ENCODE measurements at places on chromosomes 12 and 14.

GRCh38 chr12:69894800-69895383 is 69.9 kb downstream of the MYRFL start:
- no peak for DNase-seq

DNA sequence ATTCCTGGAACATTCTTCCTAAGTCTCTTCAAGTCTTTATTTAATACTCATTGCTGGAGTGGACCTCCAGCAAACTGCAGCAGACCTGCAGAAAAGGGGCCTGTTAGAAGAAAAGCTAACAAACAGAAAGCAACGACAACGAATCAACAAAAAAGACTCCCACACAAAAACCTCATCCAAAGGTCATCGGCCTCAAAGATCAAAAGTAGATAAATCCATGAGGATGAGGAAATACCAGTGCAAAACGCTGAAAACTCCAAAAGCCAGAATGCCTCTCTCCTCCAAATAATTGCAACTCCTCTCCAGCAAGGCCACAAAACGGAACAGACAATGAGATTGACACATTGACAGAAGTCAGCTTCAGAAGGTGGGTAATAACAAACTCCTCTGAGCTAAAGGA is 472.2 kb downstream of the C12orf50 start:
- no peak for DNase-seq

DNA sequence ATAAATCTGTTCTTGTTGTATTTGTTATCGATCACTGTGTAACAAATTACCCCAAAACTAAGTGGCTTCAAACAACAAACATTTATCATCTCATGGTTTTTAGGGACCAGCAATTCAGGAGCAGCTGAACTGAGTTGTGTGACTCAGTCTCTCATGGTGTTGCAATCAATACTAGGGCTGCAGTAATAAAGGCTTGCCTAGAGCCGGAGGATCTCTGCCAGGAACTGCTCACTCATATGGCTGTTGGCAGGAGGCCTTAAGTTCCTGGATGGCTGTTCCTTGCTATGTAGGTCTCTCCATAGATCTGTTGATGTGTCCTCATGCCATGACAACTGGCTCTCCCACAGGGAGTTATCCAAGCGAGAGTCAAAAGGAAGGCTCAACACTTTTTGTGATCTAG is 3.8 kb upstream of the PSMC6 start:
- no peak for DNase-seq

DNA sequence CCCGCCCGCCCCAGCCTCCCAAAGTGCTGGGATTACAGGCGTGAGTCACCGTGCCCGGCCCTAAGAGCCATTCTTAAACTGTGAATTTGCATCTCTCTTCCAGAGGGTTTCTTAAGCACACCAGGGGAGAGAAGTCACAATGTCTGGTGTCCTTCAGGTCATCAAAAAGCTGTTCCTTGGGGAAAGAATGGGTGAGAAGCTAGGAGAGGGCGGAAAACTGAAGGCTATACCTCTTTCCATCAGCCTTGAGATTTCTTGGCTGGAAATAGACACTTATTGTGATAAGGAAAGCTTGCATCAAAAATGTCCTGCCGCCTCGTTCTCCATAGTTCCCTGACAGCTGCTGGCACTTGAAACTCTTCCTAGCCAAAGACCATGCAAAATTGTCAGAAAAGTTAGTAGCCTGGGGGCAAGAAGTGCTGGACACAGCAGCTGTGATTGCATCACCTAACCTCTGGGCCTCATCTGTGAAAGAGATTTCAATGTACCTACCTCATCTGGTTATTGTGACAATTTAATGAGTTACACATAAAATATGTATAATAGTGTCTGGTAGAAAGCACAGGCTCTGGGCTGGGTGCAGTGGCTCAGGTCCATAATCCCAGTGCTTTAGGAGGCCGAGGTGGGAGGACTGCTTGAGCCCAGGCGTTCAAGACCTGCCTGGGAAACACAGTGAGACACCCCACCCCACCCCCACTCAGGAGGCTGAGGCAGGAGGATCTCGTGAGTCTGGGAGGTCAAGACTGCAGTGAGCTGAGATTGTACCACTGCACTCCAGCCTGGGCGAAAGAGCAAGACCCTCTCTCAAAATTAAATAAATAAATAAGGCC is 9.7 kb upstream of the UBC start:
- no peak for DNase-seq

DNA sequence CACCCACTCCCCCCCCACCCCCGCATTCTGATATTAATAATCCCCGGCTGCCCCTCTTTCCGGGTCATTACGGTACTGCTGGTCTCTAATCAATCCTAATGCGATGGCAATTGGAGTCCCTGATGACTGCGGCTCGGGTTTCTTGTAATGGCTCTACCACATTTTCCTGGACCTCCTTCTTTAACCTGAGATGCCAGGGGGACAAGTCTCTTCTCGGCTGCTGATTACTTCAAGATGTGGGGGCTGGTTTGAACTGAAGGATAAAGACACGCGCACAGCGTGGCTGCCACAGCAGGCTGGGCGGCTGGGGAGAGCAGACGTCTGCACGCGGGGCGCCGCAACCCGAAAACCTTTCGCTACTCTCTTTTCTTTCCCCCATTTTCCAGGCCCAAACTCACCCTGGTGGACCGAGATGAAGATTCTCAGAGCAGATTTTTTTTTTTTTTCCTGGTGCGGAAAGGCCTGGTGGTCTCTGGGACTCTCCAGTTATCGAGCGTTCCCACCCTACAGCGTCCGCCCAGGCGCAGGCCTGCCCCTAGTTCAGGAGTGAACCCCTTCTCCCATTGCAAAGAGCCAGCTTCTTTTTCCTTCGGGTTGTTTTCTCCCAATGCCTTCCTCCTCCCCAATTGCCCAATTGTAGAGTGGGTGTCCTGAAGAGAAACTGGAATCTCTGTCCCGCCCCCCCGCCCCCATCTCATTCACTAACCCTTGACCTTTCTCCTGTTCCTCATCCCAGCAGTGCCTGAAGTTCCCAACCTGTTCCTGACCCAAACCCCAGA is 6.0 kb upstream of the SIX1 start:
- DNase-seq: peak; percentile 27

- no peak for DNase-seq
Observed at GRCh38 chr12:78966062-78966461, 101.5 kb downstream of the SYT1 start.
